Activated CD4-positive, alpha-beta T cell treated with anti-CD3 and anti-CD28 coated beads, Interleukin-2, amount 50 U/mL, for 4 hours (primary cell): ENCODE measurements at places on chromosomes 7 and 10.

GRCh38 chr7:35339811-35340210 is 85.9 kb upstream of the TBX20 start:
- DNase-seq: no peak

DNA sequence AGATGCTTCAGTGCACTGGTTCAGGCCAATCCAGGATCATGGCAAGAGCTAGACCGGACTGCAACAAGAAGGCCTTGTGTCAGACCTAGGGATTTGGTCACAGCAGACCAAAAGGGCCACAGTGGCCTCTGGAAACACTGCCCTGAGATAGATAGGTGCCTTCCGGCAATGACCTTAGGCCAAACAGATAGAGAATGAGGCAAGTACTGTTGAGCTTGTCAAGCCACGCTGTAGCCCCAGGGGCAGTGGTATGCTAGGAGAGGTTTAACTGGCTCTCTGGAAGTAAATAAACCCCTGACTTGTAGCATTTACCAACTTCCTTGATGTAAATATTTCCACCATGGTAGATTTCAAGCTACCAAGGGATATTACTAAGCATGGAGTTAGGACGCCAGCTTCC is 197.5 kb downstream of the GRID1 start:
- no peak for DNase-seq

DNA sequence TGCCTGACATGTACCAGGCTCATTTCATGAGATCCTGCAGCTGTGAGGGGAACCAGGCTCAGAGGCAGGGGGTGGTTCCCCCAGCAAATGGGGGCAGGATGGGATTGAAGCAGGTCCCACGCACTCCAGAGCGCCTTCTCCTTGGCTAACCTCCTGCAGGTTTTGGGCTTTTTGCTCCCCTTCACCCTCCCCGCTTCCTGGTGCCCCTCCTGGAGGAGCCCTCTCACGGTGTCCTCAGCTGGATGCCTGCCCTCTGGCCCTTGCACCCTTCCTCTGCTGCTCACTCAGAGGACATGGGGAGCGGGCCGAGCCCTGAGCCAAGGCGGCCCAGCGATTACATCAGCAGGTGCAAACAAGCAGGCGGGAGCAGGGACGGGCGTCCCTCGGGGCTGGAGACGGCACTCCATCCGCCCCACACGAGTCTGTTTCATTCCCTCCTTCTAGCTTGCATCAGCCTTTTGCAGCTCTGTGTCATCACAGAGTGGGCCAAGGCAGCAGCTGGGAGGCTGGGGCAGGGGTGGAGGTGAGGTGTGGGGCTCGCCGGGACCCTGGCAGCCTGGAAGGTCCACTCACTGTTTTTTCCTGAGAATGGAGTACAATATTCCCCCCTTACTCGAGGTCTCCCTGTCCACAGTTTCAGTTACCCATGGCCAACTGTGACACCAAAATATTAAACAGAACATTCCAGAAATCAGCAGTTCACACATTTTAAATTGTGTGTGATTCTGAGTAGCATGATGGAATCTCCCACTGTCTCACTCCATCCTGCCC is 52.7 kb upstream of the SLC29A3 start:
- no peak for DNase-seq

DNA sequence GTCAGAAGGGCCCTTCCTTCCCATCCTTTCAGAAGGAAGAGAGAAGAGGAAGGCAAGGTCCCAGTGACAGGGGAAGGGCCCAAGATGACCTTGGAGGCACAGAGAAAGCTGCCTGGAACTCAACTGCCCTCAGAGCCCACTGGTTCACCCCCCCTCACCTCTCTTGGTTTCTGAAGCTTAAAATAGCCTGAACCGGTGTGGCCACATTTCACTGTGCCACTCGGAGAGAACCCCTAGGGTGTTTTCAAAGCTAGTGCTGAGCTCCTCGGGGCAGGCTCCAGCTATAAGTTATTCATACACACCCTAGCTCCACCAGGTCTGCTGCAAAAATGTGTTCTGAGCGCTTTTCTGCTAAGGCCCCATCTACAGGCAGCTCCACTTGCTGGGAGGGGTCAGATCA is 60.9 kb upstream of the ADRB1 start:
- DNase-seq: no peak

DNA sequence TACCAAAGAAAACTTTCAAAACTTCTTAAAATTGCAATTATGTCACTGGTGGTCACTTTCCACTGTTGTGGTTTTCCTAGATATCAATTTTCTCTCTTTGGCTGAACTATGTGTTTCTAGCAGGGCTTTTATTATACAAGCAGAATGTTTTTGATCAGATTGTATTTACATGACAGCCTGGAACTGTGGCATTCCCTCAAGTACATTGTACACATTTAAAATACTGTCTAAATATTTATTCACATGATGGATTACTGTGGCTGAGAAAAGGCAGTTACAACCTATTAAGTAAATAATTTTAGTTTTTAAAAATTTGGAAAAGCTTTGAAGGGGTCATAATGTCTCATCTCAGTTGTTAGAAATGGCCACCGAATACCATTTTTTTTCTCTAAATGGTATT is 231.9 kb upstream of the PPP1R3A start:
- no peak for DNase-seq

DNA sequence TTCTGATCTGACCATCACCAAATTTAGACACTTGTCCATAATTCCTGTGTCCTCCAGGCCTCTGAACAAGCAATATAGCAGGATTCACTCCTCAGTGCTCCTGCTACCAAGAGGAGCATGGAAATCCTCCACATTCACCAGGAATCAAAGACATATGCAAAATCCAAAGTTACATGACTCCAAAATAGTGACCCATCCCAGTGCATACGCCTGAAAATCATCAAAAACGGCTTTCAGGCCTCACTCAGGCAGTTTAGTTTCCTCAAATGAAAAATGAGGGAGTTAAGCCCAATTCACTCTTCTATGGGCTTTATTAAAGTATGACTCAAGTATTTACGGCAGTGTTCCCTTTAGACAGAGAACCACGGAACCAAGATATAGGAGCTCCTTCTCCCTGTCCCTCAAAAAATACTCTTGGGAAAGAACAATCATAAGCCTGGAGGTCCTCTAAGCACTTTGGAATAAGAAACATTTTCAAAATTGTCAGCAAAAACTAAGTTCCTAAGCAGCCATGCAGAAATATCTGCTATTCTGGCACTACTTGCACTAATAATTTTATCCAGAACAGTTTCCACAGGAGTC is 240.7 kb downstream of the PARD3 start:
- no peak for DNase-seq

DNA sequence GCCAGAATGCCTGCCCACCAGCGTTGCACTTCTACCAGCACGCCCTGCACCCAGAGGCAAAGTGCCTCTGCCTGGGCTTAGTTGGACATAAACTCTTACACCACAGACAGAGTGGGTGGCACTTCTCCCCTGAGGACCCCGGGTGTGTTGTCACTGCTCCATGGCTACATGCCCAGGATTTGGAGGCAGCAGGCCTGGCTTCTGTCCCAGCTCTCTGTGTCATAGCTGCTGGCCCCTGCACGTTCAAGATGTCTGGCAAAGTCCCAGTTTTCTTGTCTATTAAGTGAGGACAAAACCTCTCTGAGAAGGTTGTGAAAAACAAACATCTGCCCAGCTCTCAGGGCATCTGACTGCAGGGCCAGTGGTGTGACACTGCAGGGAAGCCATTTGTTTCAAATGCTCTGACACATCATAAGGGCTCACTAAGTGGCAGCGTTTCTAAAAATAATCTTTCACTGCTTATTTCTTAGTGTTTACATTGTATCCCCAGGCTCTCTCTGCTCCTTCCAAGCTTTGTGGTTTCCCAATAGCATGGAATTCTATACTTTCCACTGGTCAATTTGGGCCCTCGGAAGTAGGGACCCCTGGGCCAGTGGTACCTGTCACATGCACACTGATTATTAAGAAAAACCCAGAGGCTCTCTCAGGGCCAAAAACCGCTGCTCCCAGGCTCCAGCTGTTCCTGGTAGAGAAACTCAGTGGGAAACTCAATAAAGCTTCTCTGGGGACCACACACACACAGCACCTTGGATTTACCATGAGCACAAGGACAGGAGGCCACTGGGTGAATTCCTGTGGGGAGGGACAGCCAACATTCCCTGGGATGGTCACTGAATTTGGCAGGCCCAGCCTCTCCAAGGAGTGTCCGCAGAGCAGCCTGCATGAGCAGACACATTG is 86.2 kb upstream of the ANLN start:
- no peak for DNase-seq

DNA sequence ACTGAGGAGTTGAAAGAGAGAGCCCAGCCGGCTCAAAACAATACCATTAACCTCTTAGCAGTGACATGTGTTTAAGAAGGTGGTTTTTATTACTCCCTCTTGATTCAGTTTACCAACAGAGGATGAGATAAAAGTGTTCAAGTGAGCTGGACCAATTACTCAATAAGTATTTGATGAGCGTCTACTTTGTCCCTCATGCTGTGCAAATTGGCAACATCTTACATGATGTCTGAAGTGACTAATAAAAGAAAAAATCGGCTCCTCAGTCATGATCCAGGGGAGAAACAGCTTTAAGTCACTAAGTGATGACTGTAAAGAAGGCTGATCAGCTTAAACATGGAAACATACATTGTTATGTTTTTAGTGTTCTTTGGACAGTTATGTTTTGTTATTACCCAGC is 7.8 kb downstream of the WNT16 start:
- no peak for DNase-seq

DNA sequence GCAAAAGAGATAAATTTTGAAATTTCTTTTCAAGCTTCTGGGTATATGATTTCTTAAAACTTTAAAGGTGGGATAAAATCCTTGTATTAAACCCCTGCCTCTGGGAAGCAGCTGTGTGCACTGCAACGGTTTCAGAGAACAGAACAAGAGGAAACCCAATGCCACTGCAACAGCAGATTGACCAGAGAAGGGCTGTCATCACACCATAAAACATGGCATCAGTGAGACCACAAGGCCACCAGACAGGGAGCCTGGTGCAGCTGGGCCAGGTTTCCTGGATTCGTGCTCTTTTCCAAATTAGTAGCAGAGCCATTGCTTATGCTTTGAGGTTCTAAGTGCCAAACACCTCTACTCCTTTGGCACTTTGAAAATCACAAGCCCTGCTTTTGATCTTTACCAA is 152.4 kb downstream of the PRPF18 start:
- DNase-seq: no peak

GRCh38 chr10:59880019-59880717 is 26.2 kb downstream of the CCDC6 start:
- no peak for DNase-seq

DNA sequence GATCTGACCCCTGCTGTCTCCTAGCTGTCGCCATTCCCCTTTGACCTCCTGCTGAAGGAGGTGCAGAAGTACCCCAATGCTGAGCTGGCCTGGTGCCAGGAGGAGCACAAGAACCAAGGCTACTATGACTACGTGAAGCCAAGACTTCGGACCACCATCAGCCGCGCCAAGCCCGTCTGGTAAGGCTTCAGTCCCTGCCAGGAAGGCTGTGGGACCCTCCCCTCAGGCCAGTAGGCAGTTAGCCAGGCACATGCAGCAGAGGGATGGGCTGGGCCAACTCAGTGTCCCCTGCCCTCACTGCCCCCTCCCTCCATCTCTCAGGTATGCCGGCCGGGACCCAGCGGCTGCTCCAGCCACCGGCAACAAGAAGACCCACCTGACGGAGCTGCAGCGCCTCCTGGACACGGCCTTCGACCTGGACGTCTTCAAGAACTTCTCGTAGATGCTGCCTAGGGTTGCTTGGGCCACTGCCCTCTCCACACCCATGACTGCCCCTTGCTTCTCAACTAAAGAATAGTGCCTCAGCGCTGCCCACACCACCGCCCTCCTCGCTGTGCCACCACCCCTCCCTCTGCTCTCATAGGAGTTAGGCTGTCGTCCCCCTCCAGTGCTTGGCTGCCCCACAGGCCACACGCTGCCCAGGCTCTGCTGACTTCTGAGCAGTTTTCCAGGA is 41.0 kb upstream of the ZMIZ2 start:
- no peak for DNase-seq

GRCh38 chr10:73232887-73233286 is 14.2 kb downstream of the DNAJC9 start:
- no peak for DNase-seq

- DNase-seq: no peak
These were observed 53.2 kb upstream of the PDK4 start for GRCh38 chr7:95649546-95649945.

GRCh38 chr7:22150221-22150620 is 204.5 kb upstream of the CDCA7L start:
- no peak for DNase-seq

DNA sequence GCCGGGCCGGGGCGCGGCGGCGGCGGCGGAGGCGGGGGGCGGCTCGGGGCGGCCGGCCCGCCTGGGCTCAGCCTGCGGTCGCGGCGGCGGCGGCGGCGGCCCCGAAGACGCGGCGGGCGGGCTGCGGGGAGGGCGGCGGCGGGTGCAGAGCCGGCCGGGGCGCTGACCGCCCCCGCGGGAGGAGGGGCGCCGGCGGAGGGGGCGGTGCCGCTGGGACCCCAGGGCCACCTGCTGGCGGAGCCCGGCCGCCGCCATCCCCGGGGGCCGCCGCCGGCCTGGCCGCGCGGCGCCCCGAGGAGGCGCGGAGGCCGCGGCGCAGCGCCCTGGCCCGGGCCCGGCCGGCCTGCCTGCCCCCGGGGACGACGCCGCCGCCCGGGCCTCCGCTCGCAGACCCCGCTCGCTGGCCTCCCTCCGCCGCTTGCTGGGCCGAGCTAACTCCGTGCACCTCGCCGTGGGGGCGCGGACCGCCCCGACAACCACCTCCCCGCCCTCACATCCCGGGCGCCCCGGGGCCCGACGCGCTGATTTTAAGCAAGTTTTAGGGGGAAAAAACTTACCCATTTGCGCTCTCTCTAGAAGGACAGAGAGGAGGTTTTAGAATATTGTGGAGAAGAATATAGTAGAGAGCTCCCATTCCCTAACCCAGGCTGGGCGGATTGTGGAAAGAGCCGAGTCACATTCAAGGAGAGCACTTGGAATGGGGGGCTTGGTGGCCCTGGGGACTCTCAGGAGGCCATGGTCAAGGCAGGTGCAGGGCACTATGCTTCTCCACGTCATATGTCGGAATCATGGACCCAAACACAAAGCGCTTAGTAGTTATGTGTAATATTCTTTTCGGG is at the start of gene BEND7:
BEND7 (minus strand) TSS at position 140 of the 839 bp plus-strand sequence. CDS start 481 bp downstream, outside the sequence.
- no peak for DNase-seq

DNA sequence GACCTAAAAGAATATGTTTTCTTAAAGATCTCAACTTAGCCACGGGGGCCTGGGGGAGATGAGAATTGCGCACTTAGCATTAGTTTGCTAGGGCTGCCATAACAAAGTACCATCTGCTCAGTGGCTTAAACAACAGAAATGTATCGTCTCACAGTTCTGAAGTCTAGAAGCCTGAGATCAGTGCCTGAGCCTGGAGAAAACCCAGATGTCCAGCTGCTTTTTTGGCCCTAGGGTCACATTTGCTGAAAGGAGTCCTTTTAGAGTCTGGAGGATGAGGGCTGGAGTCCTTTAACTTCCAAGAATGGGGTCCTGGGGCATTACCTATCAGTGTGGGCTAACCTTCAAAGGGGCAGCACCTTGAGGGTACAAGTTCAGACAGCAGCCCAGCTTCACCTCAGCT is 48.2 kb downstream of the SMURF1 start:
- DNase-seq: no peak

GRCh38 chr7:133980804-133981203 is 146.3 kb upstream of the LRGUK start:
- no peak for DNase-seq

- no peak for DNase-seq
These were observed 44.7 kb downstream of the KLF6 start for GRCh38 chr10:3740157-3740871.
